Mesangial cell (primary cell): ENCODE measurements at places on chromosomes 3 and 15. TPM values are rescaled to one million over a fixed set of nuclear protein-coding genes. Genes with fewer than 3 reads are reported as not detected.

Gene SMCO1
- total RNA-seq, result not detected in 2 replicates

Gene C3orf22
- not detected in 2 replicates for total RNA-seq

Gene ACAN
- total RNA-seq, result 0.16 and 0.63 TPM in 2 replicates

Gene FRMD4B
- 7.5 and 28.4 TPM in 2 replicates for total RNA-seq

Gene IMP3
- total RNA-seq, result 57.6 and 84.1 TPM in 2 replicates
